Liver (tissue), 10 donors: ENCODE measurements at places on chromosomes 5 and 9. TPM values are rescaled to one million over a fixed set of nuclear protein-coding genes. Genes with fewer than 3 reads are reported as not detected.

DNA sequence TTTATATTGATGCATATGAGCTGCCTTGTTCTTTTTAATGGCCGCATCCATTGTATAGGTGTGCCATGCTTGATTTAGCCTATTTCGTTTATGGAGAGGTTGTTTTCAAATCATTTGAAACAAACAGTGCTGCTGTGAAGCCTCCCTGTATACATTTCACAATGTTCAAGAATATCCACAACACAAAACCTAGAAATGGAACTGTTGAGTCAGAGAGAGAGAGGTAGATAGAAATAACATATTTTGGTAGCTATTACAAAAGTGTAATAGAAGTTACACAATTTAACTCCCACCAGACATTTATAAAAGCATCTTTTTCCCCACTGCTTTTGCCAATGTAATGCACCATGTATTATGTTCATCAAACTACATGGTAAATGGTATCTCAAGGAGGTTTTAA, 82.0 kb downstream of the FRMD3 start:
- no peaks in the 10 kb centered on the region for H3K27me3 ChIP-seq
- H3K4me3 ChIP-seq, result no peak overlapping the region
- no peak overlapping the region for H3K27ac ChIP-seq
- H3K4me1 ChIP-seq, result no peaks in the 10 kb centered on the region
- no peak for DNase-seq

DNA sequence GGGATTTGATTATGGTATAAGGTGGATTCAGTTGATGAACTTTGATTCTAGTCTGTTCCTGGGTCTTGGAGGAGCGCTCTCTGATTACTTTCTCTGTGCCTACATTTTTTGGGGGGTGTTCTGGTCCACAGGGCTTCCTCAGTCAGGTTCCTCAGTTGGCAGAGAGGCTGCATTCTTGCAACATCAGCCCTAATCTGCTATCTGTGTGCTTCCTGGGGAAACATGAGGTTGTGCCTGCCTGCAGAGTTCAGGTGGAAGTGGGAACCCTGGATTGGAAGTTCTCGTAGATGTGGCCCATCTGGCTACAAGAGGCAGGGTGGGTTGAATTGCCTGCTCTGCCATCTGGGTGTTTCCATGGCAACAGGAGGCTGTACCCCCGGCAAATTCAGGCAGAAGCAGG, 24.5 kb downstream of the POLK start:
- H3K27ac ChIP-seq, result no peak overlapping the region
- no peaks in the 10 kb centered on the region for H3K4me1 ChIP-seq
- H3K27me3 ChIP-seq, result no peaks in the 10 kb centered on the region
- no peak for DNase-seq
- H3K4me3 ChIP-seq, result no peak overlapping the region
- H3K36me3 ChIP-seq, result no peaks in the 10 kb centered on the region

- no peak overlapping the region for H3K4me3 ChIP-seq
- H3K36me3 ChIP-seq, result peaks cover 7% of the 10 kb centered on the region
- DNase-seq, result no peak
Measured at GRCh38 chr5:180563994-180564393, 27.3 kb downstream of the SCGB3A1 start.

DNA sequence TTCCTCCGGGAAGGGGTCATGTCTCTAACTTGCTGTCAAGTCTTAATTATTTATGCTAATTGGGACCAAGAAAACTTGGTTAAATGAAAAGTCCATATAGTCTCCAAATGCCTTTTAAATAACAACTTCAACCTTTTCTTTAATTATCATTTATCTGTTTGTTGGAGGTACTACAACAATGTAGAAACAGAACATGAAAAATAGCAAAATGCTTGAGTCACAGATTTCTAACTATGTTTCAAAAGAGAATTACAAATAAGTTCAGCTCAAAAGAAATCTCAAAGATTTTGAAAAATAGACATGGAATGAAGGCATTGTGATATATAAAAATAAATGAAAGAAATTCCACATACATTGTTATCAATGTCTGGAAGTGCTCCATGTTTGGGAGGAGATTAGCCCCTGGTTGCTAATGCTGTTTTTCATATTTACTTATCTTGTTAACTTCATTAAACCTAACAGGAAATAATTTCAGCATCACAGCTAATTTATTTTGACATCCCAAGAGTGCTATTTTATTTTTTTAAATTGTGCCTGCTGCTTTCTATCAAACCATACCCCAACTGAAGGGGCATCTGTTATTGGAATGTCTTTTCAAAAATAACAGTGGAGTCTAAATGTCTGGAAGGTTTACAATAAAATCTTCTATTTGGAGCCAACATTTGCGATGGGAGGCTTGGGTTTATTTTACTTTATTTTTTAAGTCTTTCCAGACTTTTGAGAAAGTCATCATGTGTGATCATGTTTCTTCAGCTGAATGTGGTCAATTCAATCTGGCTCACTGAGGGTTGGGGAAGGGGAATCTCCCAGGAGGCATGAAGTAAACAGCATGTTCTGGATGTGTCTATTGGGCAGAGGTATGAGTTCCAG, 53.1 kb upstream of the ANKRD55 start:
- H3K27me3 ChIP-seq, result no peaks in the 10 kb centered on the region
- H3K36me3 ChIP-seq, result no peaks in the 10 kb centered on the region
- H3K4me3 ChIP-seq, result no peak overlapping the region
- no peak for DNase-seq

- H3K36me3 ChIP-seq, result no peaks in the 10 kb centered on the region
- no peak overlapping the region for H3K4me3 ChIP-seq
- H3K27ac ChIP-seq, result no peak overlapping the region
- no peak for DNase-seq
- no peaks in the 10 kb centered on the region for H3K27me3 ChIP-seq
Measured at GRCh38 chr9:105052346-105052745, 124.4 kb upstream of the ABCA1 start.

DNA sequence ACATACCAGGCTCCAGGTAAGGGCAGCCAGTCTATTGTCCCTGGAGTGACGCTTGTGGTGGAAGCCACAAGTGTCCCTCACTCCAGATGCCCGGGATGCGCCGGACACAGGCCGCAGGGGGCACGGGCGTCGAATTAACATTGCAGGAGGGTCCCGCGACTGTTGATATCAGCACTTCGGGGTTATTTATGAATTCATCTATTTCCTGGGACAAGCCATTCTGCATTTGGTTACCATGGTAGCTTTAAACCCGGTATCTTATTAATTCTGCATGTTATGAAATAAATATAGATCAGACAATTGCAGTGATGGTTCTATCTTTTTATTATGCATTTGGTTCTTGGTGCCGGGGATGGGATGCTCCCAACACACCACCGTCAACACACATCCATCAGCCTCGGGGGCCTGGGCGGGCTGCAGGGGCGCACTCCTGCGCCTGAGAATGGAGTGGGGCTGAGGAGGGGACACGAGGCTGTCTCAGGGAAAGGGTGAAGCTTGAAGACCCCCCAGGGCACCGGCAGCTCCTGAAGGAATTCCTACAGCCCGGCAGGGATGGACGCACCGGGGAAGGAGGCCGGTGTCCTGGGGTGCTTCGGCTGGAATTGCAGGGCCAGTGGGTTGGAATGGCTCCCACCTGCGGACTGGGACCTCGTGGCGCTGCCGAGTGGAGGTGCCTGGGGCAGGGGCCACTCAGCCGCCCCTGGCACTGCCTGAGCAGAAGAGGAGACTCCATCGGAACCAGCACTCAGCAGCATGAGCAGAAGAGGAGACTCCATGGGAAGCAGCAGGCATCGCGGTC, 17.7 kb upstream of the TMEM250 start:
- H3K27me3 ChIP-seq, result no peaks in the 10 kb centered on the region
- H3K4me3 ChIP-seq, result no peak overlapping the region
- no peaks in the 10 kb centered on the region for H3K4me1 ChIP-seq
- no peak for DNase-seq

DNA sequence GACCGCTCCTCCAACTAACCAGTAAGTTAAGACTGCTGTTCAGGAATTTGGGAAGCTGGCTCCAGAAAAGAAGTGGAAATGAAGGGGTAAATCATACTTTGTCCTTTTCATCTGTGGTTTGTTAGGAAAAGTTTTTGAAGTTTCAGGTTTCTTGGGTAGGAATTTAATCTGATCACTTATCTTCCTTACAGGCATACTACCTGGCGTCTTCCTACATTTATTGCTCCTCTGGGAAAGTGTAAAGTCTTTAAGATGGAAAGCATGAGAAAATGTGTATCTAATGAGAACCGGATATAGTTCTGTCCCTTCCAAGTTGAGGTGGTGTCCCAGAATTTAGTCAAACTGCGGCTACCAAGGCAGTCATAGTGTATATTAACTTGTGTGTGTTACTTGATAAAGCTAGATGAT, 1.3 kb downstream of the RASA1 start:
- H3K4me3 ChIP-seq, result peak overlapping the region; percentile 100
- peaks cover 7% of the 10 kb centered on the region for H3K4me1 ChIP-seq
- no peaks in the 10 kb centered on the region for H3K36me3 ChIP-seq
- DNase-seq, result no peak
- no peaks in the 10 kb centered on the region for H3K27me3 ChIP-seq

- no peak overlapping the region for H3K27ac ChIP-seq
- no peaks in the 10 kb centered on the region for H3K36me3 ChIP-seq
- H3K27me3 ChIP-seq, result no peaks in the 10 kb centered on the region
- no peaks in the 10 kb centered on the region for H3K4me1 ChIP-seq
Measured at GRCh38 chr9:129774791-129775447, 22.1 kb upstream of the PTGES start.

DNA sequence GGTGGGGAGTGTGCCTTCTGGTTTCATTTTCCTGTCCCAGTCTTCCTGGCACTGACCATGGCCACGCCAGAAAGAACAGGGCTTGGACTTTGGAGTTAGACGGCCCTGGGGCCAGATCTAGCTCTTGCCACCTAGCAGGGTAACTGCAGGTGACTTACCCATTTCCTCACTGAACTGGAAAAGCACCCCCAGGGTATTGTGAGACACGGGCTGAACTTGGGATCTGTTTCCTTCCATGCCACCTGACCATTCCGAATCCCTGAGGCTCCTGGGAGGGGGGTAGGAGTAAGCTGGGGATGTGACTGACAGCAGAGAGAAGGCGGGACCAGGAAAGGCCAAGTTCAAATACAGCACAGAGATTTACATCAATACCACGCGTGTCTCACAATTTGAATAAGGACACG, 9.4 kb downstream of the HNRNPAB start:
- H3K36me3 ChIP-seq, result peaks cover 21% of the 10 kb centered on the region
- H3K4me3 ChIP-seq, result no peak overlapping the region
- DNase-seq, result no peak
- H3K27me3 ChIP-seq, result no peaks in the 10 kb centered on the region

- no peaks in the 10 kb centered on the region for H3K36me3 ChIP-seq
- peaks cover 2% of the 10 kb centered on the region for H3K4me1 ChIP-seq
- no peak overlapping the region for H3K4me3 ChIP-seq
- DNase-seq, result no peak
- no peaks in the 10 kb centered on the region for H3K27me3 ChIP-seq
Measured at GRCh38 chr9:75033791-75034473, 5.8 kb upstream of the CARNMT1 start.

GRCh38 chr9:19408693-19409400, at the start of gene ACER2:
Gene ACER2, plus strand, starts transcription at chr9:19409009. Its CDS starts 76 bp downstream, at chr9:19409085.
- H3K27me3 ChIP-seq, result no peaks in the 10 kb centered on the region
- H3K27ac ChIP-seq, result peak within 1 kb of the TSS; percentile 76
- H3K4me3 ChIP-seq, result peak within 1 kb of the TSS; percentile 71
- peak; percentile 96 for DNase-seq

GRCh38 chr9:72257814-72258213, 107.2 kb downstream of the ZFAND5 start:
- DNase-seq, result no peak
- H3K4me1 ChIP-seq, result no peaks in the 10 kb centered on the region
- H3K4me3 ChIP-seq, result no peak overlapping the region
- peaks cover 6% of the 10 kb centered on the region for H3K36me3 ChIP-seq
- H3K27me3 ChIP-seq, result no peaks in the 10 kb centered on the region

DNA sequence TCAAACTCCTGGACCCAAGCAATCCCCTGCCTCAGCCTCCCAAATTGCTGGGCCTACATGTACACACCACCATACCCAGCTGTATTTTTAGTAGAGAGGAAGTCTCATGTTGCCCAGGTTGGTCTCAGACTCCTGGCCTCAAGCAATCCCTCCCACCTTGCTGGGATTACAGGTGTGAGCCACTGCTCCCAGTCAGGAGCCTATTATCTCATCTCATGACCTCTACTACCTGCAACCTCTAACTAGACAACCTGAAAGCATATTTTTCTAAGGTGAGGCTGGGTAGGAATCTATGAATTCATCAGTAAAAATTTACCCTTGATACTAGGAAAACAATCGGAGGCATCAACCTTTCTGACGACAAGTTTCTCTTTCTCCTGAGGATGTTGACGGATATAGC, 10.0 kb downstream of the FAM13B start:
- peaks cover 9% of the 10 kb centered on the region for H3K36me3 ChIP-seq
- H3K4me3 ChIP-seq, result no peak overlapping the region
- H3K27me3 ChIP-seq, result no peaks in the 10 kb centered on the region
- peaks cover 2% of the 10 kb centered on the region for H3K4me1 ChIP-seq
- no peak overlapping the region for H3K27ac ChIP-seq

The SV2C gene
- polyA plus RNA-seq, result 0.03 TPM

The EHMT1 gene
- polyA plus RNA-seq, result 16.1 TPM

The FOXD4 gene
- polyA plus RNA-seq, result 0.05 TPM

The OR13C3 gene
- not detected for polyA plus RNA-seq

The OCLN gene
- polyA plus RNA-seq, result 12.2 TPM

The PCDHA2 gene
- not detected for polyA plus RNA-seq

The RANBP17 gene
- polyA plus RNA-seq, result 6.7 TPM

The FOXD4L5 gene
- polyA plus RNA-seq, result not detected
